ENCODE measurements at places on chromosomes 1 and 21.

- DNase-seq: no peak
Measured at GRCh38 chr1:112706505-112707220, at the start of gene RHOC. Gene RHOC, minus strand, starts transcription at chr1:112707127. Its CDS starts 3,328 bp downstream, at chr1:112703799.

DNA sequence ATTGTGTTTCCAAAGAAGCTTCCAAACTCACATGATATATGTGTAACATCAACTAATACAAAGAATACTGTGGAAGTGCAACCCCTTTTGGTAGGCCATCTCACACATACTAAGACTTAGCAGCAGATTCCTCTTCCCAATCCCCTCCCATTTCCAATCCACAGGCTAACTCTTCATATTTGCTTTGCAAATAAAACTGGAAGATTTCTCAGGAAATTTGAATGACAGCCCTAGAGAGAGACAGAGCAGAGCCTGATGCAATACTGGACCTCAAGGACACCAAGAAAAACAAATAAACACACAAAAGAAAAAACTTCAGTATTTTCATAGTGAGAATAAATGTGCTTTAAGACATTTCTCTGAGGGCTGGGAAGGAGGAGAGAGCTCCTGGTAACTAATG, 190.2 kb upstream of the BRINP3 start:
- DNase-seq: no peak

DNA sequence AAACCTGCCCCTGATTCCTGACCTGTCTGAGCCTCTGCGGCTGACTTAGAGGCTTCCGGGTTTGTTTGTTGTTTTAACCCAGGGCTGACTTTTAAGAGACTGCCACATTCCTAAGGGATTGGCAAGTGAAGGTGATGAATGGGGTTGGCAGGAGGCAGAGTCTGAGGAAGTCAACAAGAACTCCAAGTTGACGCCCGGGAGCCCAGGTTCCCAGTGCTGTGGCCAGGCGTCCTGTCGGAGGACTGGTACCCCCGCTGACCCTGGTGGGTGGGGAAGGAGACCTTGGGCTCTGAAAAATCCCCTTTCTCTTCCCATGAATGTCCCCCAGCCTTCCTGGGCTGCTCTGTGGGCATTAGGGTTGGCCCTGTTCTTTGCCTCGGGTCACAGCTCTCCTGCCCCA, 19.7 kb upstream of the EPS8L3 start:
- DNase-seq: no peak

GRCh38 chr1:156655151-156655903, 13.4 kb downstream of the BCAN start:
- DNase-seq: no peak

- DNase-seq: no peak
Measured at GRCh38 chr1:186623551-186623950, 56.7 kb downstream of the PTGS2 start.
